ENCODE measurements at places on chromosomes 12 and 14.

DNA sequence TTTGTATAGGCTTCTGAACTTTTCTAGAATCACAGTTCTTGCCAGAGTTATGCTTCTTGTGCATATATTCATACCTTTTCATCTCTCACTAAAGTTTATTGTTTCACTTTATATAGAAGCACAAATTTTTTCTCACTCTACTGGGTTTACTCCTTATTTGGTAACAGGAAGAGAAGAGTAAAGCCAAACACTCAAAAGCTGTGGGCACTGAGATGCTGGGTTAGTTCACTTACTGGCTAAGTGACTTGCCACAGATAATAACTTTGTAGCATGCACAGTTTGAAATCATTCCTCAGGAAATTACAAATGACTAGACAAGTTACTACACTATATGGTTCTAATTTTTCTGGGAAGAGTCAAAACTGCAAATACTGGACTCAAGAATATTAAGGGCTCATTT, 7.8 kb downstream of the HIGD1C start:
- no peak for DNase-seq

- DNase-seq, result no peak
Observed at GRCh38 chr12:56718636-56719035, 6.5 kb downstream of the NACA start.

DNA sequence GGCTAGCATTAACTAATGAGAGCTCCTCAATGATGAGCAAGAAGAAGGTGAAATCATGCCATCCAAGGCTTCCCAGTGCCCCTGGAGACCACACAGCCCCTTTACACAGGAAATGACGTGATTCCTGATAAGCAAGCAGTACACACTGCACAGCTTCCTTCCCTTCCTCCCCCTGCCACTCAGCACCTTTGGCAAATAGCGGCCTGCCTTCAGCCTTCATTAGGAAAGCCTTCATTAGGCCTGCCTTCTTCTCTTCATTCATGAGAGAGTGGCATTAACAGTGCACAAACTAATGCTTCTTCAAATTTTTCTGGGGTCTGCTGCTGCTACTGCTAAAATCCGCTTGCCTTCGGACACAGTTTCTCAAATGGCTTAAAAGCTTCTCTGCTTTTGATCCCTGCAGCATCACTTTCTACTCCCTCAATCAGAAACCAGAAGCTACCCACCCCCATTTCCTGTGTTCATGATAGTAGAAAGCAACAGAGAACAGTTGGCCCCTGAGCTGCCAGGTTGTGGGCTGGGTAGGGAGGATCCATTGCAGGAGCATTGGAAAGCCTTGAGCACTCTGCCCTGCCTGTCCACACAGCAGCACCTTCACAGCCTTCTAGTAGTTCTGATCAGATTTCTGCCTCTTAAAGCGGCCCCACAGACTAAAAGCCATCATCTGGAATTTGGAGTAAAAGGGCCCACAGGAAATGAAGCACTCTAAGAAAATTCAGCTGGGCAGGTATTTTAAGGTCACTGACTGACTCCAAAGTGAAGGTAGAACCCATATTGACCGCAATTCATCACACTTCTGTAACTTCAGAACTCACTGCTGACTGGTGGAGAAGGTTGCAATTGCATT, 103.8 kb upstream of the ETV6 start:
- no peak for DNase-seq

DNA sequence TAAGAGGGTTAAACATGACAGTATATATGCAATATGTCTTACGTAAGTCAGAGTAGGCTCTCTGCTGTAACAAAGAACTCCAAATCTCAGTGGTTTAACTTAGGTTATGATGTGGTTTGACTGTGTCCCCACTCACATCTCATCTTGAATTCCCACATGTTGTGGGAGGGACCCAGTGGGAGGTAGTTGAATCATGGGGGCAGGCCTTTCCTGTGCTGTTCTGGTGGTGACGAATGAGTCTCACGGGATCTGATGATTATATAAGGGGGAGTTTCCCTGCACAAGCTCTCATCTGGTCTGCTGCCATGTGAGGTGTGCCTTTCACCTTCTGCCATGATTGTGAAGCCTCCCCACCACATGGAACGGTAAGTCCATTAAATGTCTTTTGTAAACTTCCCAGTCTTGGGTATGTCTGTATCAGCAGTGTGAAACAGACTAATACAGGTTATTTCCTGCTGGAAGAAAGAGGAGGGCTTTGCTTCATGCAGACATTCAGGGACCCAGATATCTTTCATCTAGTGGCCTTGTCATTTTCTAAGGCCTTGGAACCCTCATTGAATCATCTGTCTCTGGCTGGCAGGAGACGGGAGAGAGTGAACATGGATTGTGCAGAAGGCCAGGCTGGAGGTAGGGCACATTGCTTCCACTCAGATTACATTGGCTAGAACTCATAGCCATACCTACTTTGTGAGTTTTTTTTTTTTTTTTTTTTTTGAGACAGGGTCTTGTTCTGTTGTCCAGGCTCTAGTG, 96.1 kb downstream of the CRADD start:
- DNase-seq, result no peak

GRCh38 chr14:68359837-68360552, 432.9 kb downstream of the ZFP36L1 start:
- no peak for DNase-seq

- DNase-seq, result no peak
Observed at GRCh38 chr14:104090071-104090748, 4.7 kb downstream of the ASPG start.

GRCh38 chr14:68268719-68269118, 449.1 kb downstream of the RAD51B start:
- DNase-seq, result no peak

GRCh38 chr12:56221232-56221756, 428 bp downstream of the RNF41 start:
- DNase-seq, result peak; percentile 29

DNA sequence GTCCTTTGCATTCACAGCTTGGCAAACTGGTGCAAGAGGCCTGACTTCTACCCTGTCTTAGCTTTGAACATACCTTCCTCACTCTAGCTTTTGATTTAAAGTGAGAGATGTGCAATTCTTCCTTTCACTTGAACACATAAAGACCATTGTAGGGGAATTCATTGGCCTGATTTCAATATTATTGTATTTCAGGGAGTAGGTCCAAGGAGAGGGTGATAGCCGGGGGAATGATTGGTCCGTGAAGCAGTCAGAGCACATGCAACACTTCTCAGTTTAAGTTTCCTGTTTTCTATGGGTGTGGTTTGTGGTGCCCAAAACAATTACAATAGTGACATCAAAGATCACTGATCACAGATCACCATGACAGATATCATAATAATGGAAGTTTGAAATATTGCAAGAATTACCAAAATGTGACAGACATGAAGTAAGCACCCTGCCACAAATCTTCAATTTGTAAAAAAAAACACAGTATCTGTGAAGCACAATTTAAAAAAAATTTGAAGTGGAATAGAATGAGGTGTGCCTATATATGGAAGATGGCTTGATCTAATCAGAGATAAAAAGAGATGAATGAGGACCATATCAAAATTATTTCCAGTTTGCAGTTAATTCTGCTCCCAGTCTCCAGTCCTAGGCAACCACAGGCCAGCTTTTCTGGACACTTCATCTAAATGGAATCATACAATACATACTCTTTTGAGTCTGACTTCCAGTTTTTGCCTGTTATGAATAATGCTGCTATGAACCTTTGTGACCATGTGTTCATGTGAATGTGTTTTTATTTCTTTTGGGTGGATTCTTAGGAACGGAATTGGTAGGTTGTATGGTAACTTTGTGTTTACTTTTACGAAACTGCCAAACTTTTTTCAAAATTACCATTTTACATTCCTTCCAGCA, 23.2 kb downstream of the BORCS5 start:
- DNase-seq, result no peak

GRCh38 chr12:62214846-62215245, 45.4 kb upstream of the USP15 start:
- DNase-seq, result no peak

DNA sequence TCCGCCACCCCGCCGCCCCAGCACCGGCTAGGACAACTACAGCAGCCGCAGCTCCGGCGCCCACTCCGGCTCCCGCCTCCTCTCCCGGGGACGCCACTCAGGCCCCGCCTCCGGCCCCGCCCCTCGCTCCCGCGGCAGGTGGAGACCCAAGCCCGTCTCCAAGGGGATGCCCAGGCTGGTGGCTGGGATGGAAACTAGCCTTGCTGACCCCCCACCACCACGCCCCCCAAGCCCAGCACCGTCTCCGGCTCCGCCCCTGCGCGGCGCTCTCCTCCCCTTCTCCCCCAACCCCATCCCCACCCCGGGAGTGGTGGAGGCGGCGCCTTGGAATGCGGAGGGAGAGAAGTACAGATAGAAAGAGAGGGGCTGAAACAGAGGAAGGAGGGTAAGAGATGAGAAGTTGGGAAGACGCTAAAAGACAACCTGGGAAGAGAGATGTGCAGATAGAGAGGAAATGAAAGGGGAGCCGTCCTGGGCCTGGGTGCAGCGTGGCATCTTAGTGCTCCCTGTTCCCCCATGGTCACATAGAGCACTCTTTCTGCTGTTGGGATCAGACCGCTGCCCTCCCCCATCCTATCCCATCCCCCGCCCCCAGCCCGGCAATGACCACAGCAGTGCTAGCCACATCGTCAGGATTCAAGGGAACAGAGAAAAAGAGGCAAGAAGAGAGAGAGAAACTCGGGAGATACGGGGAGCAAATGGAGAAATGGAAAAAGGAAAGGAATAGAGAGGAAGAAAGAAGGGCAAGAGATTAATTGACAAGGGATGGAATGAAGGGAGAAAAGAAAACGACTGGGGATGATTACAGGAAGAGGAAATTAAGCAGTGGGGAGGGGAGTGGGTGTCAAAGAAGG, at the start of gene ITGA7:
Gene ITGA7, minus strand, starts transcription at position 64 of the 854 bp plus-strand sequence. CDS start 222 bp downstream, outside the sequence.
- DNase-seq, result peak; percentile 77

GRCh38 chr14:34926552-34926951, 51.4 kb upstream of the BAZ1A start:
- no peak for DNase-seq

DNA sequence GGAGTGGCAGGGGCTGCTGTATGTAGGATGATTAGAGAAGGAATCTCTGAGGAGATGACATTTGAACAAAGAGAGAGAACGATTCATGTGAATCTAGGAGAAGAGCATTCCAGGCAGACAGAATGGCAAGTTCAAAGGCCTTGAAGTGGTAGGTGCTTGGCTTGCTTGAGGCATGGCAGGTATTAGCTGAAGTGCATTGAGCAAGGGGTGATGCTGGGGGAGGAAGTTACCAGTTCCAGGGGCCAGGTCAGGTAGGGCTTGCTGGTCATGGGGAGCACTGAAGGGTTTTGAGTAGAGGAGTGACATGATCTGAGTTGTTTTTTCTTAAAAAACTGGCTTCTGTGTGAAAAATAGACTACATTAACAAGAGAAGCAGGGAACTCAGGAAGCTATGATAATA, 71.8 kb downstream of the SPATS2 start:
- no peak for DNase-seq

DNA sequence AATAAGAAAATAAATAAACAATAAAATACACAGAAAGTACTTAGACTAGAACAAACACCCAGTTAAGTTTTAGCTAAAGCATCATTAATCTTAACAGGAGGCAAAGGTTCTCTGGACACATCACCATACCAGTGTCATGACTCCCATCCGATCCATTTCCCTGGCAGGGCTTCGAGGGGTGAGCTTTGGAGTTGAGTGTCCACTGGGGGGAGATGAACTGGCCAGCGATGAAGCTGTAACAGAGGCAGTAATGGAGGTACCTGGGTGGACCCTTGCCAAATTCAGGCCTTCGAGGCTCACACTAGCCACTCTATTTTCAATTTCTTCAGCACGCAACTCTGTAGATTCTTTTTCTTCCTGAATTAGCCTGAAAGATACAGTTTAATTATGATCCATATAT, 269.5 kb downstream of the ACSS3 start:
- no peak for DNase-seq

GRCh38 chr12:27226407-27226929, 17.6 kb upstream of the STK38L start:
- DNase-seq, result no peak

DNA sequence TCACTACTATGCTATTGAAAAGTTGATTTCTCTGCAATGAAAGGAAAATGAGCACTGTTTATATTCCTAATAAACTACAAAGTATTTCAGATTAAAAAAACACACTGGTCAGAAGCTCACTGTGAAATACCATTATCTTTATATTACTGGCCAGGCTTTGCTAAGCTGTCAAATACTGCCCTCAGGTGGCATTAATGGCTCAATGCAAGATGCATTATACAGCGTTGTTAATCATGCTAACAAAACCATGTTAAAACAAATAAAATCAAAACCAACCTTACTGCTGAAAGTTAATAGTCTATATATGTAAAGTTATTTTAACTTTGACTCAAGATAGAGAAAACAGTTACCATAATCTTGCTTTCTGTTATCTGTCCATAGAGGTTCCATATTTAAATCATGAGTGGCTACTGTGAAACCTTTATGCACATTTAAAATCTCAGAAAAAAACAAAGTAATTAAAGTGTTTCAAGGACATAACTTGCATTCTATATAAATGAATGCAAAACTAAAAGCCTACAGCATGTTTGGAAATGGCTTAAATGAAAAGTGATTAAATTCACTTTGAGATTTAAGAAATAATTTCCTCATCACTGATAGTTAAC, 121.7 kb downstream of the RALGAPA1 start:
- no peak for DNase-seq

- no peak for DNase-seq
Observed at GRCh38 chr12:87991483-87991882, 37.7 kb downstream of the C12orf50 start.

DNA sequence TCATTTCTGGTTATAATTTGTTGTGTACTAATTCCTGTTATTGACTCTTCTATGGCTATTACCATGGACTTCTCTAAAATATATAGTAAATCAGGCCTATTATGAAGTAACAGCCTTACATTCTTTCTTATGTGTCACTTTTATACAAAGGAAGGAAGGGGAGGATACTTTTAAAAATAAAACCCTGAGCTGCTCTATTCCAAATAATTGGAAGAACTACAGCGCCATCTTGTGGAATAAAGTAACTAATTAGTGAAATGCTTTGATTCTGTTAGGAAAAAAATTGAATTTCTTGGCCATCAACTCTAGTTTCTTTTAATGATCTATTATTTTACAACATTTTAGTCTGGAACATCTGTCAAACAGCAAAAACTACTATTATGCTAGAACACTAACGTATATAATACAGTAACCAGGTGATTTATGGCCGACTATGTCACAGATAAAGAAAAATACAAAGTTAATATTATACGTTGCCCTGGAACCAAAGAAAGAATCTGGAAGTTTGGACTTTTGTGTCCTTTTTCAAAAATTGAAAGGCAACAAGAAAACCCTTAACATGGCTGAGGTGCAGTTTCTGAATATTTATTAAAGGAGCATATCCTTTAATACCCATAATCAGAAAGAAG, 55.0 kb upstream of the NELL2 start:
- DNase-seq, result no peak
